Stimulated activated CD4-positive, alpha-beta T cell treated with anti-CD3 and anti-CD28 coated beads, Interleukin-12 subunit alpha, Interleukin-12 subunit beta, amount 100 ng/mL, for 24 hours (primary cell): ENCODE measurements at places on chromosomes 1 and 21.

GRCh38 chr1:206769304-206769731, 1.3 kb upstream of the IL19 start:
- DNase-seq: no peak

- no peak for DNase-seq
These were observed at the start of gene DSCAM for GRCh38 chr21:40846587-40847411. TSS of gene DSCAM (minus strand) at chr21:40847158. CDS start at chr21:40846661, 497 bp downstream.

- DNase-seq: no peak
These were observed 32.7 kb downstream of the BEND5 start for GRCh38 chr1:48744032-48744431.

DNA sequence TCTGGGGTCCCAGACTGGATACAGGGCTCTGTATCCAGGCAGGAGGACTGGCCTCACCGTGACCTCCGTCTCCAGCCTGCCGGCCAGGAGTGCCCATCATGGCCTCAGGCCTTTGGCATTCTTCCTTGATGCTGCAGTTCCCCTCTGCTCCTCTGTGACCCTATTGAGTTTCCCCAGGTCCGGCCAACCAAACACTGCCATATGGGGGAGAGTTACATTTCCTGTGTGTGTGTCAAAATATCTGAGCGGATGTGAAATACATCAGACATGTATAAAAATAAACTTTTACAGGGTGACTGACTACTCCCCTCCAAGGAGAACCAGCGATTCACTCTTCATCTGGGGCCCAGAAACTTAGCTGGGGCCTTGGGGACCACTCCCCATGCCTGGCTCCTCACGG, 10.2 kb upstream of the UBL4B start:
- DNase-seq: no peak

DNA sequence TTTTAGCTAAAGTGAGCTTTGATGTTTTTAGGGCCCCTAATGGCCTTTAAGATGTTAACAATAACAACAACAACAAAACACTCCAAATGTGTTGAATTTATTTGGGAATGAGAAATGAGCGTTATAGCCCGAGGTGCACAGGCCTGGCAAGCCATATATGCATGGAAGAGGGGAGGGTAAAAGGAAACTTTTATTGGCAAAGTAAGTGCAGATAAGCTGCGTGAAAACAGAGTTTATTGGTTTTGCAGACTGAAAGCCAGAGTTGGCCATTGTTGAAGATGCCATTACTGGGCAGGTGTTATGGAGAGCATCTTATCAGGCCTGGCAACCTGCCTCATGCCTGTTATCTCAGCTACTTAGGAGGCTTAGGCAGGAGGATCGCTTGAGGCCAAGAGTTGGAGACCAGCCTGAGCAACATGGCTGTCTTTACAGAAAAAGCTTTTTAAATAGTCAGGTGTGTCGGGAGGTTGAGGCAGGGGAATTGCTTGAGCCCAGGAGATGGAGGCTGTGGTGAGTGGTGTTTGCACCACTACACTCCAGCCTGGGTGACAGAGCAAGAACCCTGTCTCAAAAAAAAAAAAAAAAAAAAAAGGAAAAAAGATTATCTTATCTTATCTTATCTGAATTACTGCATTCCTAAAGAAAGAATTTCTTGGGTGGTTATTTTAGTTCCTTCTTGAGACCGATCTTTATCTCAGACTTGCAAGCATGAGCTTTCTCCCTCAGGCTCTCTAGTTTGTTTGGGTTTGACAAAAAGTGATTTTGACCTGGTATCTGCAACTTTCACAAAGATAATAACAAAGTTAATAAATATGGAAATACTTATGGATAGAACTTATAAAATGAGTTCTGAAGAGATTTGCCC, 1.7 kb downstream of the PATJ start:
- DNase-seq: no peak

DNA sequence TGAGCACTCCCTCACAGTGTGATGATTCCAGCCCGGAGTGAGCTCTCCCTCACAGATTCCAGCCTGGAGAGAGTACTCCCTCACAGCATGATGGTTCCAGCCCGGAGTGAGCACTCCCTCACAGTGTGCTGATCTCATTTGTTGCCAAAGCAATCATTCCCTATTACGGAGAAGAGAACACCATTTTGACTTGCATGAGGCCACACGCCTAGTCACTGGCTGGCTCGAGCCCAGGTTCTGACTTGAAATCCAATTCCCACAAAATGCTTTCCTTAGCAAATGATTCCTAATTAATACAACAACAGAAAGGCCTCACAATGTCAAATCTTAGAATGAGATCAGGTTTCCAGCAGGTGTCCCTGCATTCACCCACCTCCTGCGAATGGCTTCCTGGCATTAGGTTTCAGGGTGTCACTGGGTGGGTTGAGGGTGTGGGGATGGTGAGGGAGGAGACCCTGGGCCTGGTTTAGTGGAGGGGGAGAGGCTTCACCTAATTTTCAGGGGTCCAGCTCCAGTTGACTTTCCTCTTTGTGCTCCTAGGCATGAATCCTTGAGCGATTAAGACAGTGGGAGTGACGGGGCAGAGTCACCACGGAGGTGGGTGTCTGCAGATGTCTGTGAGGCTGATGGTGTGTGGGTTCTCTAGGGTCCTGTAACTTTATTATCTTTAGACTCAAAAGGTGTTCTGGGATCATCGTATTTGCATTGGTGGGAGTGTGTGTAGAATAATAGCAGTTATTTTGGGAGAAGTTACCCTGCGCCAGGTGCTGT, 158.5 kb downstream of the KCNJ6 start:
- DNase-seq: no peak

DNA sequence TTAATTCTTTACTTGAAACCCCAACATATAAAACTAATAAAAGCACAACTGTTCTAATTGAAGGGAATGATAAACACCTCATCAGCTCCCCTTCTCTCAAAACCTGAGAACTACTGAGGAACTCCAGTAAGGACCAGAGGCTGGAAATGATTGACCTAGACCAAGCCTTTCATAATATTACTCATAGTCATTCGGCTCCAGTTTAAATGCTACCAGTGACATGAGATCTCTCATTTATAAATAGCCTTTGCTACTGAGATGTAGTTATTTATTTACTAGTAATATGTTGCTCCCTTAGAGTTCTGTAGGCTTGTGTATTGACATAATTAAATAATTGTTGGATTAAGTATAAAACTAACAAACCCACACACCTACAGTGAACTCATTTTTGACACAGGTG, 209.8 kb upstream of the PRMT6 start:
- no peak for DNase-seq

GRCh38 chr1:12756768-12757413, 10.9 kb downstream of the CFAP107 start:
- DNase-seq: no peak

DNA sequence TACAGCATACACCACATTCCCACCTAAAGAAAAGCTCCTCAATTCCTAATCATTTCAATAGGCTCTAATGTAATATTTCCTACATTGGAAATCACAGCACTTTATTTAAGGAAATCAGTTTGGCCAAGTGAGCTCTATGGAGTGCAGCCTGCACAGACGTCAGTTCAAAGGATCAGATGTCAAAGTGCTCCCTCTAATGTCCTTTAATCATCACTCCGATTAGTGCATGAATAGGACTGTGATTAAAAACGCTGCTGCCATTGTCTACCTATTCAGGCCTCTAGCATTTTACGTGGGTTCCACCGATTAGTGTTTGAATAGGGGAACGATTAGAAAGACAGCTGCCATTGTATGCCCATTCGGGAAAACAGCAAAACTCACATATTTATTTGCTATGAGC, 50.2 kb downstream of the DPYD start:
- no peak for DNase-seq

- no peak for DNase-seq
These were observed 89.8 kb downstream of the OLFML2B start for GRCh38 chr1:161933592-161934588.
